ENCODE measurements at places on chromosomes 3 and 15.

DNA sequence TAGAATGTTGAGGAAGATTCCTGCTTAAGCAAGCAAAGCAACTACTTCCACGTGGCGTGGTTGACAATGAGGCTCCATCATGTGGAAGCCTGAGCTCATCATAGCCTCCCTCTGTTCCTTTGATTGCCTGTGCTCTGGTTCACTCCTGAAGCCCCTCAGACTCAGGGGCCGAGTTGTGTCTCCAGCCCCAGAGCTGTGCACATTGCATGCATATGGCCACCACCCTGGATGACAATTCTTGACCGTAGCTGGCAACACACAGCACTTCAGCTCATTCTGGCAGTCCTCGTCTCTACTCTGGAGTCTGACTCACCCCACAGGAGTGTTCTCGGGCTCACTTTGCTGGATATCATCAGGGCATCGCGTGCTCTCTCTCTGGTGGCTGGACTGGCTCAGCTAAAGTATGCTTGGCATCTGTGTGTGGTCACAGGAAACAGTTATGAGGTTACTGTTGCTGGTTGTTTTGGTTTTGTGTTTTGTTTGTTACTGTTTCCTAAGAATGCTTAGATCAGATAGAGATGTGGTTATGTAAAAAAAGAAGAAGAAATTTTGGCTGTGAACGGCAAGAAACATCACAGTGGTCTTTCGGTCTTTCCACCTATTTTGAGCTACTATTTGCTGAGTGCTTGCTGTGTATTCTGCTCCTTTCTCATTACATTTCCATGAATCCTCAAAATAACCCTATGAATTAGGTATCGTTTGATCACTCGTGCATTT, 41.6 kb upstream of the MRPS22 start:
- no peak for DNase-seq

GRCh38 chr15:55587321-55588069, 650 bp downstream of the PYGO1 start:
- peak; percentile 55 for DNase-seq

DNA sequence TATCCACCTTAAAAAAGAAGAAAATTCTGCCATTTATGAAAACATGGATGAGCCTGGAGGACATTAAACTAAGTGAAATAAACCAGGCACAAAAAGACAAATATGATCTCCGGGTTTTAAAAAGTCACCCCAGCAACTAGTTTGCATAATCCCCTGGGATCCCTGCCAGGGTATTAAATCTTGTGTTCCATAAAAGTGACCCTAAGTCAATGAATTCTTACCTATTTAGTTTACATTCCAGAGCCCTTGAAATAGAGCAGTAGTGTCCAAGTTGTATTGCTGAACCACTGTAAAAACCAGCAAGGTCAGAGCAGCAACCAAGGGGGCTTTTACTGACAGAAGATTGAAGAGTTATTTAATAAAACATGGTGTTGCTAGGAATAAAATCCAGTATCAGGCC, 716.8 kb upstream of the BCHE start:
- DNase-seq: no peak

DNA sequence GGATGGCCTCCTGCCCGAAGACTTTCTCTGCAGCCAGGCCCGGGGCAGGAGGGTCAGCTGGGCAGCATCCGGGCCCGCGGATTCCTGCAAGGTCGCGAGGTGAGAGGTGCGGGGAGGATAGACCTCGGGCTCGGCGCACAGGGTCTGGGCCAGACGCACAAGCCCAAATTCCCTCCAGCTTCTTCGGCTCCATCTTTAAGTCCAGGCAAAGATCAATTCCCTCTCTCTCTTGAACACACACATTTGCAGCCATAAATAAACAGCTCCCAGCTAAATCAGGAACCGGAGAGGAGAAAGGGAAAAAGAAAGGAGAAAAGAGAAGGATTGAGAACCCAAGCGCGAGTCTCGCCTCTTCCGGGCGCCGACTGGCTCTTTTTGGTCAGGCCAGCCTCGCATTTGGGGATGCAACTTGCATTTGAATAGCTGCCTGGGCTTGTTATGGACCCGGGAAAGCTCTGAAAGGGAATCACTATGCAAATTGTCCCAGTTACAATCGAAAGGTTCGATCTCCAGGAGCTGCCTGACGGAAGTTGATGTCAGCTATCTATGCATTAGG, 14.5 kb upstream of the ONECUT1 start:
- DNase-seq: no peak

DNA sequence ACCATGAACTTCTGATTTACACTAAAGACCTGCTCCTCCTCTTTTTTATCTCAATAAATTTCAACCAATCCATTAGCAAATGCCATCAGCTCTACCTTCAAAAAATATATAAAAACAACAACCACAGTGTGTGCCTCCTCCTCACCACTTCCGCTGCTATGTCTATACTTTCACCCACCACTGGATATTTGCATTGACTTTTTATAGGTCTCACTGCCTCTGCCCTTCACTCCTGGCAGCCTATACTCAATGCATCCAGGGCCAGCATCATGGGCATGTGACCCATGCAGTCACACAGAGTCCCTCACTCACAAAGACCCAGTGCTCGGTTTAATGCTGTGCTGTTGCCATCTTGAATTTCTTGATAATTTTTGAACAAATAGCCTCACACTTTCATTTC, 53.5 kb upstream of the CCDC54 start:
- no peak for DNase-seq

DNA sequence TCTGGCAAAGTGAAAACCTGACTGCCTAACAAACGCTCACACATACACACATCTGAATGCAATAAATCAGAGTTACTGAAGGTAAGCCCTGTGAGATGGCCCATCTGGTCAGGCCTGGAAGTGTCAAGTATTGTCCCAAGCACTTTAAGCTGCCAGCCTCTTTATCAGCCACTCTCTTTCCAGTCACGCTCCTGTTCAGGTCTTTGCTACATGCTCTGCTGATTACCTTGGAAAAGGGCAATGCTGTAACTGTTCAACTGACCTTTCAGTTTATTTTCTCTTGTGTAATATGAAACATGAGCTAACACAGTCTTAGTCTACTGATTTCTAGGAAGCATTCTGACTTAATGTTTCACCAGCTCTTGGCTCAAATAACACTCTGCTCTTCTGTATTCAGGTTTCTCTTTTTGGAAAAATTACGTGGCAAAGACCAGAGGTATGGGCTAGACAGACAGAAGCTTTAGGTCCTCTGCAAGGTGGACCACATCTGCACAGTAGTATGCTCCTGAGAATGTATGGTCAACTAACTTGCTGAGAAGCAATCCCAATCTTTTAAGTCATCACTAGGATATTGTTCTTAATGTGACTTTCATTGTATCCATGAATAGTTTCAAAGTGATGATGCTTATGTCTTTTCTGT, 44.5 kb downstream of the GBE1 start:
- DNase-seq: no peak

DNA sequence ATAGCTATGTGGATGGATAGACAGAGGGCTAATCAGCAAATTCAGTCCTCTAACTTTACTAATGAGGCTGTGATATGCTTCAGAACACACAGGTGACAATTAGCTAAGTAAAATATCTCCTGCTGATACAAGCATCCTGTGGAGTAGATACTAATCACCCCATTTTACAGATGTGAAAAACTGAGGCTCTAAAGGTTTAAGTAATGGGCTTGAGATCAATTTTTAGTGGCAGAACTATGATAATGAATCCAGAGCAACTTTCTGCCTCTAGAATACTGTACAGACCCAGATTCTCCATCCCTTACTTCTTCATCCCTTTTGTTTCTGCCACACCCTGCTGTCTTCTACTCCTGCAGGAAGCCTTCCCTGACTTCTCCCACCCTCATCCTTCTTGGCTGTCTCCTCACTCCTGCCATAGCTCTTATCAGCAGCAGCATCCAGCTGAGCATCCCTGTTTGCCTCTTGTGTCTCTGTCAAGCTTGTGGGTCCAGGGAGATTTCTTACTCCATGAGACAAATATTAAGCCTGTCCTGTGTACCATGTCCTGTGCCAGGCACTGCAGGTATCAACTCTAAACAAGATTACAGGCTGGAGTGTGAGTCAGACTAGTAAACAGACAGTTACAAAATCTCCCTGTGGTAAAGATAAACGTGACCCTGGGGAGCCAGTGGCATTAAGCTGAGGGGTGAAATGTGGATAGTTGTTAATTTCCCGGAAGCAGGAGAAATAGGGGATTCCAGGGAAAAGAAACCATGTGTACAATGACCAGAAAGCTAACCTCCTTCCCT, 39.2 kb downstream of the SLC6A11 start:
- DNase-seq: no peak

DNA sequence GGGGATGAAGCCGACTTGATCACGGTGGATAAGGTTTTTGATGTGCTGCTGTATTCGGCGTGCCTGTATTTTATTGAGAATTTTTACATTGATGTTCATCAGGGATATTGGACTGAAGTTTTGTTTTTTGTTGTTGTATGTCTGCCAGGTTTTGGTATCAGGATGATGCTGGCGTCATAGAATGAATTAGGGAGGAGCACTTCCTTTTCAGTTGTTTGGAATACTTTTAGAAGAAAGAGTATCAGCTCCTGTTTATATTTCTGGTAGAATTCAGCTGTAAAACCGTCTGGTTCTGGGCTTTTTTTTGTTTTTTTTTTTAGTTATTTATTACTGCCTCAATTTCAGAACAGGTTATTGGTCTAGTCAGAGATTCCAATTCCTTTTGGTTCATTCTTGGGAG, 93.7 kb downstream of the SLC25A26 start:
- DNase-seq: no peak

DNA sequence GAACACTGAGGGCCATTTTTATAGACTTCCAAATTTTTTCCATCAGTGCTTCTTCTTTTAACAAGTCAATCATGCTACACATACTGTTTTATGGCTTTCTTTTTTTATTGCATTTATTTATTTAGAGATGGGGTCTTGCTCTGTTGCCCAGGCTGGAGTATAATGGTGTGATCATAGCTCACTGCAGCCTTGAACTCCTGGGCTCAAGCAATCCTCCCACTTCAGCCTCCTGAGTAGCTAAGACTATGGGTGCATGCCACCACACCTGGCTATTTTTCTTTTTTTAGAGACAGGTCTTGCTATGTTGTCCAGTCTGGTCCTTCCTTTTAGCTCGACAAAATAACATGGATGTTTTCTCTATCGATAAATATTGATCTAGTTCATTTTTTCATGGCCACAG, 425.8 kb upstream of the WNT5A start:
- no peak for DNase-seq

DNA sequence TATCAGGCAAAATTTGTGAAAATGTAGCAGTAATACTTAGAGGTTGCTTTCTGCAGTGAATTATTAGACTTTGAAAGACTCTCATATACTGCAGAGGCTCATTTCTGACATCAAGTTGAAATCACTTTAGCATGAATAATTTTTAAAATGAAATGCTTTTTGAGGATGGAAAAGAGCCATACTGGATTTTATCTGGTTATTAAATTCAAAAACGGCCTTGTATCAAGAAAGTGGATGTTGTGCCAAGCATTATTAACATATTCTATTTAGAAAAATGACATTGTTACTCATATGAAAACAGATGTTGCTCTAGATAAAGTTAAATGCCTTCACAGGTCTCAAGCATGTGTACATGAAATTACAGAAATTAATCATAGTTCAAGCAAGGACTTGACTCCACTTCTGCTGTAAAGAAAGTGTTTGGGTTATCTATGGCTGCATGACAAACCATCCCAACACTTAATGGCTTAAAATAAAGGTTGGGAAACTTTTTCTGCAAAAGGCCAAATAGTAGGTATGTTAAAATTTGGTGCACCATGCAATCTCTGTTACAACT, 64.5 kb upstream of the ZNF280D start:
- no peak for DNase-seq

DNA sequence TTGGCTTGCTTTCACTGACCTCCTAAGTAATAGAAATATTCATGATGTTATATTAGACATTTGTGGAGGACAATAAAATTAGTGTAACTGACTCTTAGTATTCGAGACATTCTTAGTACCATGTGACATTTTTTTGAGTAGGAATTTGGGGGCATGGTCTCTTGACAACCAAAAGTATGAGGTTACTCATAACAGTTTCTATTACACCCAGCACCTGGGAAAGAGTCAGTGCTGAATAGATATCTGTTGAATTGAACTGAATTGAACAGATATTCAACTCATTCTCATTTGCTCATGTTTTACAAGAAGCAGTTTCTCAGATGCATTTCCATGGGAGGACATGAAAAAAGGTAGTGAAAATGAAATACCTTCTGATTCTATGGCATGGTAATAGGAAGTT, 84.4 kb downstream of the CMSS1 start:
- DNase-seq: no peak

DNA sequence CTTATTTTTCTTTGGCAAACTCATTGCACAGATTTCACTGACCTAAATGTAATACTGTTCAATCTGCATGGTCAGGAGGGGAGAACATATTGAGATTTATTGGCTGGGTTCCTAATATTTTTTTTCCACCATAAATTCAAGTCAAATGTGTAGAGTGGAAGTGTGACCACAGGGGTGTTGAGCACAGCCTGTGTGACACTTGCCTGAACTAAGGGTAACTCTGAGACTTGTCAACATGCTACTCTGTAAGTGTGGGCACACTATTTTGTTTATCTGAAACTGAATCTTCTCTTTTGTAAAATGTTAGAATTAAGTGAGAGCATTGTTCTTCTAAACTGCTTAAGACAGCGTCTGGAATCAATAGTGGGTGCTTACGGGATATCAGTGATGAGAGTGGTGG, 516.2 kb downstream of the GRM7 start:
- no peak for DNase-seq

DNA sequence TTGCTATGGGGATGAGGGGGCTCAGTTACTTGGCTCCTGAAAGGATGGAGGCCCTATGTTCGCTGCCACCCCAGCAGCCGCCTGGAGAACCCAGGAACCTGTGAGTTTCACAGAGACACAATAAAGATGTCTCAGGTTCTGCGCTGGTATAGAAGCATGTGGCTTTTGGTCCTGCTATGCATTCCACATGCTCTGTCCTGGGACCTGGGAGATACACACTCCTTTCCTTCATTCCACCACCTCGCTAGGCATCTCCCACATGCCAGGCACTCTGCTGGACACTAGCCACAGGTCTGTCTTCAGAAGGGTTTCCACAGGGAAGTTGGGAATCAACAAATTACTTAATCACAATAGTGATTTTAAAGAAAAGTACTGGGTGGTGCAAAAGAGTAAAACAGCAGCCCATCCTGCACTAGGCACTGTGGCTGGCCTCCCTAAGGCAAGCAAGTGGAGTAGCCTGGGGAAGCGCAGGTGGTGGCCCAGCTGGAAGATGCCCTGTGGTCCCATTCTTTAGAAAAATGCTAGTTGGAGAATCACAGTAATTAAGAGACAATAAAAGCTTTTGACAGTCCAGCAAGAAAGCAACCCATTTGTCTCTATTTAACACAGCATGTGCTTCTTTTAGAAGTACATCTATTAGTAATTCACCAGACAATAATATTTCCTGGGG, 408.9 kb upstream of the WNT5A start:
- no peak for DNase-seq
